Fibroblast of lung (primary cell): ENCODE measurements at places on chromosomes 11 and 22.

DNA sequence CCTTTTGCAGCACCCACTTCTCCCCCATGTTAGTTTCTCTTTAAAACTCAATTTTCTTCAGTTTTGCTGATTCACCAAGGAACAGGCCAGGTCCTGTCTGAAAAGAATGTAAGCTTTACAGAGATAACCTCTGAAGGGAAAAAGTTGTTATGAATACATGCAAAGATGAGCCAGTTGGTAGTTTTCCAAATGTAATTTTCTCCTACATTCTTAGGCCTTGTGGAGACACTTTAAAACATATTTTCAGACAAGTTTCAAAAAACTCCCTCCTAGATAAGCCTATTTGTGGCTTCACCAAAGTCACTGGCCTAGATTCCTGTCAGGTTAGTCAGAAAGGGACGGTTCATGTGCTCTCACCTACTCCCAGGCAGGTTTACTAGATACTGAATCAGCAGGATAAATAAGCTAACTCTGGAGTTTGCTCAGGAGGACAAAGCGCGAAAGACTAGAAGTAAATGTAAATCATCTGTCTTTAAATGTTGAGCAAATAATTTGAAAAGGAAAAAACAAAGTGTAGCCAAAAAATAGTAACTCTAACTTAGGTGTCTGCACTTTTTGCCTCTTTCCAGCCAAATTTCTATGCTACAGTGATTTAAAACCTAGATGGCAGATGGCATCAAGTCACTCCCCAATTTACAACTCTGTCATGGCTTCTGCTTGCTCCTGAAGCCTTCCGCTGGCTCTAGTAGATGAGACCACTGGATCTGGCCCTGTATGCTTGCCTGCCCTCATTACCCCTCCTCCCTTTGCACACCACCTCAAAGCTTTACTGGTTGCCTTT, 4.9 kb upstream of the ATP6V1E1 start:
- DNase-seq, result peak; percentile 22

- no peak for DNase-seq
Measured at GRCh38 chr11:127042445-127042844, 41.9 kb upstream of the KIRREL3 start.

DNA sequence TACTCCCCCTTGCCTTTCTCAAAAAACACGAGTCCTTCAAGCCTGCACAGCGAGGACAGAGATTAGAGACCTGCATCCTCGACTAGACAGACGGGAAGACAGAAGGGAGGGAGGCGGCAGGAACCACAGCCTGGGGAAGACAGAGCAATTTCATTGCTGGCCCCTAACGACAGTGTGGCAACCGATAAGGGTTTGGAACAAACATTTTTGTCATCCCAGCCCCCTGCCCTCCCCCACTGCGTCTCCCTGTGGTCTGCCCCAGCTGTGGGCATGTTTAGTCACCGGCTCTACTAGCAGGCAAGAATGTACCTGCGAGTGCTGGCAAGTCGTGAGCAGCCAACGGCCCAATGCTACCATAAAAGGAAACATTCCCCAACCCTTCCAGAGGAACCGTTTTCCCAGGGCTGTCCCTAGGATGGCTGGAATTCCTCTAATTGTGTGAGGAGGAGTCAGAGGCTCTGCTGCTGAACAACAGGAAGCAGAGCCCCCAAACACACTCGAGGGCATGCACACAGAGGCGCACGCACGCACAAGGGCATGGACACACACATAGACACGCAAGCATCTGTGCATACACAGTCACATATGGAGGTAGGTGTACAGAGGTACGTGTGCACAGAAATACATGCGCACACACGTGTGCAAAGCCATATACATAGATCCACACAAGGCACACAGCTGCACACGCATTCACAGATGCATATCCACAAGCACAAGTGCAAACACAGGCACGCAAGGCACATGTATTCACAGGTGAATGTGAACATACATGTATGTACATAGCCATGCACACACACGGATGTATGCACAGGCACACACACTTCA, 58.3 kb downstream of the MYH9 start:
- peak; percentile 99 for DNase-seq

DNA sequence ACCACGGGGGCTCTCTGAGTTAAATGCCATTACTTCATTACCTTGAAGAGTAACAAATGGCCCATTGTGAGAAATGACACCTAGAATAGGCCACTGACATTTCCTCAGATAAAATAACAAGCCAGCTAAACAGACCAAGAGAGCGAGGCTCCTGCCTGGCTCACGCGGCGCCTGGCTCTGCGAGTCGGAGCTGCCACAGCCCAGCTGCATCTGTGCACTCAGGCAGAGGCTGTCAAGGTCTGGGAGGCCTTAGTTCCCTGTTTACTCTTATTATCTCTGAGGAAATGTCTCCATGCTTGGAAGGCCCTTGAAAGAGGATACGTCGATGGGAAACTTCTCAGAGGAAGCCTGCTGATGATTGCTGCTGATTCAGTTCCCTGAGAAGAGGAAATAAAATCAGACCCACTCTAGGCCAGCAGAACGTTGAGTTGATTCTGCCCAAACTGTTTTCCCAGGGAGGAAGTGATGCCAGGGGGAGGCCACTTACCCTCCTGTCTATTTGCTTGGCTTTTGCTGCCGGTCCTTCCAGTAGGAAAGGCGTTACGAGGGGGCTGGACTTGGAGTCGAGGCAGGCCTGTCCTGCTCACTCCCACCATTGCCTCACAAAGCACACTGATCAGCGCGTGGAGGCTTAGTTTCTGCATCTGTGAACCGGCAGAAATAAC, 208.8 kb downstream of the TBC1D22A start:
- peak; percentile 27 for DNase-seq

- DNase-seq, result no peak
Measured at GRCh38 chr11:74272276-74272675, 39.2 kb downstream of the P4HA3 start.

- peak; percentile 32 for DNase-seq
Measured at GRCh38 chr11:36030731-36031281, 86.9 kb downstream of the LDLRAD3 start.

DNA sequence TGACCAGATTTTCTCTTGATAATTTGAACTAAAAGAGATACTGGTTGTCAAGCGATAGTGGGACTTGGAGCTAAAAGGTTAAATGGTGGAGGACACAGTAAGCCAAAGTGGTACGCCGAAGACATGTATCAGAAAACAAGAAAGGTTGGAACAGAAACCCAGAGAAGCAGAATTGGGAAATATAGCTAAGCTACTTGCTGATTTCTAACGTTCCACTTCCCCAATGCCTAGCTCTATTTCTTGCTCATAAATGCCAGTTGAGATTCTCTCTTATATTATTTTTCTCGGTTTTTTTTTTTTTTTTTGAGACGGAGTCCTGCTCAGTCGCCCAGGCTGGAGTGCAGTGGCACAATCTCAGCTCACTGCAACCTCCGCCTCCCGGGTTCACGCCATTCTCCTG, 12.7 kb downstream of the TMEM41B start:
- DNase-seq, result no peak

DNA sequence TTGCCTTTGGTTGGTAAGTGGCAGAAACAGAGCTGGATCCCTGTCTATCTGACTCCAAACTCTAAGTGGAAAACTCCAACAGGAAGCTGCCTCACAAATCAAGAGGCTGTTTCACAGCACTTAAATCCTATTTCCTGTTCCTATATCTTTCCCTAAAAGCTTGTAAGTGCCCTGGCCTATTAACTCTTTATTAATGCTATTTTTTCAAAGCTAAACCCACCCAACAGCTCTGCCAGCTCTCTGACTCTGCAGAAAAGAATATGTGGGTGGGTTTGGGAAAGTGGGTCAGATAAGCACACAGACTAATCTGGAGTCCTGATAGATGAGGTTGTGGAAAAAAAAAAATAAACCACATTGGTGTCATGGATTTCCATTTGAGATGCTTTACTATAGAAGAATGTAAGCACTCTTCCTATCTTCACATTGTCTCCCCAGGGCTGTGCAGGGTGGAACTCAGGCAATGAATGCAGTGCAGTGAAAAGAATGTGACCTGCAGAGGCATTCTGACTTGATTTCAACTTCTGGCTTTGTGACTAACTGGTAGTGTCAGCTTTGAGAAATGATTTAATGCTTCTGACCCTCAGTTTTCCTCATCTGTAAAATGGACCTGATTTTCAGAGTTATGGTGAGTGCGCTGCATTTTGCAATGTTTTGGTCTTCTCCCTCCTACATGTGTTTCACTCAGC, 125.6 kb downstream of the AASDHPPT start:
- peak; percentile 76 for DNase-seq

DNA sequence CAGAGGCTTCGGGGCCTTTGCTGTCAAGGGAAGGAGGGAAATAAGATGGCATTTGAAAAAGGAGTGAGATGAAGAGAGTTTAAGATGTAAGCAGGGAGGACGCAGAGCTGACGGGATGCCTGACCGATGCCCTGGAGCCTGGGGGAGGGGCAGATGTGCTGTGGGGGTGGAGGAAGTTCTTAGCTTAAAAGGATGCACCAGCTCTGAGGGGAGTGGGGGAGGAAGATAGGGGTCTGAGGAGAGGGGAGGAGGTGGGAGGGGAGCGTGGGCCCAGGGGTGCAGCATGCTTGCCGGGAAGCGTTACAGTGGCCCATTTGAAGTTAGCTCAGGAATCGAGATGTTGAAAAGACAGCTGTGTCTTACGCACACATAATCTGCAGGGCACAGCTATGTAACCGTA, 56.3 kb downstream of the RPS6KA4 start:
- DNase-seq, result peak; percentile 15

DNA sequence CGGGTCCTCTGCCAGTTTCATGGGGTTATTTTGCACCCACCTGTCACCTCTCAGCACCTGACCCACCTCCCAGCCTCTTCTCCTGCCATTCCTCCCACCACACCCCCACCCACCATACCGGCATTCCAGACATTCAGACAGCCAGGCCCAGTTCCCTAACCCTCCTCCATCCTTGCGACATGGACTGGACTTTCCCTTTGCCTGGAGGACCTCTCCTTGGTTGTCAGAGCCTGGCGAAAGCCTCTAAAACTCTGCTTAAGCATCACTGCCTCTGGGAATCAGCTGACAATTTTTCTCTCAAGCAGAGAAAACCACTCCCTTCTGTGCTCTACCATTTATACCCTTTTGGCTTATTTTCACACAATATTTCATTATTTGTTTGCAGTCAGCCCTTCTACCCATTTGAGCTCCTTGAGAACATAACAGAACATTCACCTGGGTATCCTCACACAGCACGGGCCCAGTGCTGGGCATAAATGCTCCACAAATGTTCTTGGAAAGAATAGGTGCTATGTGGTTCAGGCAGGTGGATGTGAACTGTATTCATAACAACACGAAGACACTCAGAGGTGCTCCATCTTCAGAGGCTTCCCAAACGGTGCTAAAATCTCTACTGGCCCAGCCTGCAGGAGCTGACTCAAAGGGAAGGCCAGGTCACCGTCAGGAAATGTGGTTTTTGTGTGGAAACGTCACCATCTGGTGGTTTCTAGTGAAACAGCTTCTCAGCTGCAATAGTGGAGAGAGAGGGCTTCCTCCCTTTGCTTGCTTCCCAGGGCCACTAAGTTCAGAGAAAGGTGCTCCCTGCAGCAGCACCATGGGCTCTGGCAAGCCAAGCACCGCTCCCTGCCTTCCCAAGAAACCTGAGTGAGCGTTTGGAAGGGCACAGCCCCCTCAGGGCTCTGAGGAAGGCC, 10.4 kb downstream of the SPATA19 start:
- peak; percentile 50 for DNase-seq

DNA sequence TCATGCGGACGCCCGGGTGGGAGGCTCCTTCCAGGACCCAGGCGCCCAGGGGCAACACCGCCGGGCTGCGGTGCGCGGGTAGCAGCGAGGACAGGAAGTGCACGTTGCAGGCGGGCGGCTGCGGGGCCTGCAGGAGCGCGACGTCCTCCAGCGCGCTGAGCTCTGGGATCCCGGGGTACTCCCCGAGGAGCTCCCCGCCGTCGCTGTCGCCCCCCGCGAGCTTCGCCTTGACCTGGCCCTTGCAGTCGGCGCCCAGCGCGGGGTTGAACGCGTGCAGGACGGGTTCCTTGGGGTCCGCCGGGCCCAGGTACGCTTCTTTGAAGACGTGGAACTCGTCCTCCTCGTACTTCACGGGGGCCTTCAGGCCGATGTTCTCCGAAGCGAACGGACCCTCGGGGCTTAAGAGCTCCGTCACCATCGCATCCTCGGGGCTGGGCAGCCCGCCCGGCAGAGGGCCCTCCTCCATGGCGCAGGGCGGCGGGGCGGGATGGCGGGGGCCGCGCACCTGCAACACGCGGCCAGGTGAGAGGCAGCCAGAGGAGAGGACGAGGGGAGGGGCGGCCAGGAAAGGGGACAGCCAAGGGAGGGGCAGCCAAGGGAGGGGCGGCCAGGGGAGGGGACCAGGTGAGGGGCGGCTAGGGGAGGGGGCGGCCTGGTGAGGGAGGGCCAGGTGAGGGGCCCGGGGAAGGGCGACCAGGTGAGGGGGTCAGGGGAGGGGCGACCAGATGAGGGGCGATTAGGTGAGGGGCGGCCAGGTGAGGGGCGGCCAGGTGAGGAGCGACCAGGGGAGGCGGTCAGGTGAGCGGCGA, 921 bp downstream of the TESMIN start:
- DNase-seq, result no peak

DNA sequence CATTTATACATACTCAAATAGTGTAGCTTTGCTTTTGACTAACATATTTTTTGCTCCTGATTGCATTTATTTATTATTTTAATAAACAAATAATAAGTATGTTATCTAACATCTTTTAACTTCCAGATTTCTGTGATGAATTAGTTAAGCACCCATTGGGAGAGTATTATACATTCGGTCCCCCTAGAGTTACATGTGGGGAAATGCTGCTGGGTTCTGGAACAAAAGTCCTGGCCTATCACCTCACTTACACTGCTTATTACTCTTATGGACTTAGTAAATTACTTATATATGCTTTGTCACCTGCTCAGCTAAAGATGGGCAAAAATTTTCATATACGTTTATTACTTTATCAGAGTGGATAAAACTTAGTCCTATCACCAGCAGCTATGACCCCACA, 1163.0 kb downstream of the FAM181B start:
- DNase-seq, result no peak

DNA sequence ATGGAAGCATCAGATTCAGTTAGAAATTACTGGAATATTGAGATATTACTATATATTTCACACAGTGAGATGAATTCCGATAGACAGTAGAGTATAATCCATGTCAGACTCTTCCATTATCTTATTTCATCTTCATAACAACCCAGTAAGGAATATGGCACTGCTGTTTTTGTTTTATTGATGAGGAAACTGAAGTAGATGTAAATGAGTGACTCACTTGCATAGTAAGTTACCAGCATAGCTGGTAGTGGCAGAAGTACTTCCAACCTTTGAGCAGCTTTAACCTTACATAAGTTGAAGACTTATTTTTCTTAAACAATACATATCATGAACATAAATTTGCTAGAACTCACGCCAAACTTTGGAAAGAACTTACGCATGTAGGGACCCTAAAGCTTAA, 54.9 kb upstream of the SLC22A25 start:
- DNase-seq, result no peak

DNA sequence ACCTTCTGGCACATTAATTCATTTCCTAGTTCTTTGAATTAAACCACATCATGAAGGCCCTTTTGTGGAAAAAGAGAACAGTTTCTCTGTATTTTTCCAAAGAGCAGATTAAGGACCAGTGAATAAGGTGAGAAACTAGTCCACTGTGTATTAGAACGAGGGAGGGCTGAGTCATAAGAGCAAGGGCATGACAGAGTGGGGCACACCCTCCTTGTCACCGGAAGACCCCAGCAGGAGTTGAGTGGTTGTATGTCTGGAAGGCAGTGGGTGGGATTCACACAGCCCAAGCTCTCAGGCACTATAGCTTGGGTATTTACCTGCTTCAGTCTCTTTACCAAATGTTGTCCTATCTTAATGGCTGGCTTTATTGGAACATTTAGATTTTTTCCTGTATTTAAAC, 86.8 kb downstream of the BMAL1 start:
- DNase-seq, result peak; percentile 23

GRCh38 chr22:24566899-24567511, 11.2 kb downstream of the SNRPD3 start:
- no peak for DNase-seq

GRCh38 chr11:116787786-116788486, at the start of gene ZPR1:
Gene ZPR1, minus strand, starts transcription at chr11:116788023. Its CDS starts 33 bp downstream, at chr11:116787990.
- peak; percentile 74 for DNase-seq
